GM23338 (cell line): ENCODE measurements at places on chromosomes 12 and 14.

DNA sequence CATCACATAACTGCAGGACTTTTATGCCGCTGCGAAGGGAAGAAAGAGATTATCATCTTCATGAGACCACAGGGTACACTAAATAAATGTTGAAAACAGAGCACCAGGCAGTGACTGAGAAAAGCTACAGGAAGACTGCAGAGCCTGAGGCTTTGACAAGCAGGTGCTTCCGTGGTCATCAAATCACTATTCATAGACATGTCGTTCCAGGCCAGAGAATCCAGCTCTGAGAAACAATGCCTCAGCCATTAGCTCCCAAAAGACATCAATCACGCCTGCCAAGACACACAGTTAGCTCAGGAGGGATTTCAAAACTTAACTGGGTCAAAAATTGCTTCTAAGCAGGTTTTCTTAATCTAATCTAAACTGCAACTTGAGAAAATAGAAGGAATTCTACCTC, 47.2 kb upstream of the GARIN6 start:
- H3K4me3 ChIP-seq = no peak overlapping the region
- H3K27ac ChIP-seq = no peak overlapping the region
- H3K36me3 ChIP-seq = no peaks in the 10 kb centered on the region
- no peaks in the 10 kb centered on the region for H3K27me3 ChIP-seq

GRCh38 chr12:27922531-27923139, 49.9 kb downstream of the PTHLH start:
- no peak for DNase-seq
- no peak overlapping the region for H3K27ac ChIP-seq
- H3K36me3 ChIP-seq = no peaks in the 10 kb centered on the region

DNA sequence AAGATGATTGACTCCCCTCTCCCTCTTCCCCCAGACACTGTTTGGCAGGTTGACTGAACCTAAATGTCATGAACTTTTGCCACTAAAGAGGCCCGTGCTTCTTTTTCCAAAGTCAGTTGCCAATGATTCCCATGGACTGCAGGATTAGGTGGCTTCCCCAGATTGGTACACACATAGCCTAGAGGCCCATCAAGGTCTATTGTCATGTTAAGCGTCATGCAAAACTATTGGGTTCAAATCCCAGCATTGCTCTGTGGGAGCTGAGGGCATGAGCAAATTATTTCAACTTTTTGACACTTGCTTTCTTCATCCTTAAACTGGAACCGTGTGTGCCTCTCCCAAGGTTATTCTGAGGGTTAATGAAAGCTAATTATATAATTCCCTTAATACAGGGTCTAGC, 430.2 kb upstream of the TBX3 start:
- no peaks in the 10 kb centered on the region for H3K36me3 ChIP-seq
- H3K27ac ChIP-seq = no peak overlapping the region
- peak; percentile 14 for DNase-seq

DNA sequence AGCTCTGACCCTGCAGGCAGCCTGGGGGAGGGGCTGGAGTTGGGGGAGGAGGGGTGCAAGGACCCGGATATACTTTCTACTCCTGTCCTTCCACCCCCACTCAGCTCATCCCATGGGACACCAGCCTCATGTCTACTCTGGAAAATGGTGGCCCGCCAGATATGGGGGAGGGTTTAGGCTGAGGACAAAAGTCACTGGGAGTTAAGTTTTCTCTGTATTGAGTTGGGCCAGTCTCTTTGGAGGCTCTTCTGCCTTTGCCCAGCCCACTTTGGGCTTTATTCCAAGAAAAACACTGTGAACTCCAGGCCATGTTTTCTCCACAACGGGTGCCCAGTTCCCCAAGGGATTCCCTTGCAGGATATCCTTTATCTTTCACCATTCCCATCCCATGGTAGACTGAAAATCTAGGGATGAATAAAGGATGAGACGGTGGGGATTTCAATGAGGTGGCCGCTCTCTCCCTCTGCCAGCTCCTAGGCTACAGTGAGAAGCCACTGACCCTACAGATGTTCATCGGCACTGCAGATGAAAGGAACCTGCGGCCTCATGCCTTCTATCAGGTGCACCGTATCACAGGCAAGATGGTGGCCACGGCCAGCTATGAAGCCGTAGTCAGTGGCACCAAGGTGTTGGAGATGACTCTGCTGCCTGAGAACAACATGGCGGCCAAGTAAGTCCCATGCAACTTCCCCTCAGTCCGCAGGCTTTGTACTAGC, 4.9 kb downstream of the NFATC4 start:
- no peaks in the 10 kb centered on the region for H3K36me3 ChIP-seq
- H3K4me1 ChIP-seq = peaks cover 24% of the 10 kb centered on the region
- no peaks in the 10 kb centered on the region for H3K27me3 ChIP-seq
- no peak for DNase-seq
- no peak overlapping the region for H3K27ac ChIP-seq

- DNase-seq = no peak
- no peaks in the 10 kb centered on the region for H3K36me3 ChIP-seq
These were observed 117.1 kb downstream of the KICS2 start for GRCh38 chr12:64105026-64105425.

- no peak overlapping the region for H3K4me3 ChIP-seq
- no peak for DNase-seq
- no peaks in the 10 kb centered on the region for H3K36me3 ChIP-seq
- H3K27me3 ChIP-seq = no peaks in the 10 kb centered on the region
- peaks cover 23% of the 10 kb centered on the region for H3K4me1 ChIP-seq
These were observed 398.6 kb downstream of the ZFP36L1 start for GRCh38 chr14:68394118-68394763.

DNA sequence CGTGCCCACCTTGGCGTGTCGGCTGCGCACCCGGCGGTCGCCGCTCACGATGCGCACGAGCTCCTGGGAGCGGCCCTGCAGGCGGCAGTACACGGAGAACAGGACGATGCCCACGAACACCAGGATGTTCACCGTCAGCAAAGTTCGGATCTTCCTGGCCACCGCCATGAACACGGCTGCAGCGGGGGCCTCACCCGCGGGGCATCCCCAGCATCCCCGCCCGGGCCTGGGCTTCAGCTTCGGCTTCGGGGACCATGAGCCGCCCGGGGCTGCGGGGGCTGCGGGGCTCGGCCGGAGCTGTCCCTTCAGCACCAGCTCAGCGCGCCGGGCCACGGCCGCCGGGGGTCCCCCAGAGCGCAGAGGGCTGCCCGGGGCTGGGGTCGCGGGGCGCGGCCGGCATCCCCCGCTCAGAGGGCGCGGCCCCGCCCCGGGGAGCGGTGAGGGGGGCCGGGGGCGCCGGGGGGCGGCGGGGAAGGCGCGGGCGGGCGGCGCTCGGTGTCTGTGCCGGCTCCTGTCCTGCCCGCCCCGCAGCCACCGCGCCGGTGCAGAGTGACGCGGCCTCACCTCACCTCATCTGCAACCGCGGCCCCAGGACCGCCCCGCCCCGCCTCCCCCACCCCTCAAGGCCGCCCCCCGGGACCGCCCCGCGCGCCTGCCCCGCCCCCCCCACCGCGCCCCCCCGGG, at the start of gene GALNT9:
Gene GALNT9 (minus strand): TSS at position 554 of the 684 bp plus-strand sequence. CDS start 386 bp downstream, at position 168.
- H3K4me1 ChIP-seq = no peaks in the 10 kb centered on the region
- peaks cover 33% of the 10 kb centered on the region for H3K27me3 ChIP-seq
- no peaks in the 10 kb centered on the region for H3K36me3 ChIP-seq
- H3K27ac ChIP-seq = no peak within 1 kb of the TSS

- no peak for DNase-seq
- peaks cover 20% of the 10 kb centered on the region for H3K4me1 ChIP-seq
- no peaks in the 10 kb centered on the region for H3K27me3 ChIP-seq
- no peaks in the 10 kb centered on the region for H3K36me3 ChIP-seq
- no peak overlapping the region for H3K4me3 ChIP-seq
These were observed 54.4 kb downstream of the RASSF9 start for GRCh38 chr12:85781766-85782165.

- no peaks in the 10 kb centered on the region for H3K27me3 ChIP-seq
- H3K4me1 ChIP-seq = no peaks in the 10 kb centered on the region
- no peak overlapping the region for H3K4me3 ChIP-seq
- H3K27ac ChIP-seq = no peak overlapping the region
- H3K36me3 ChIP-seq = no peaks in the 10 kb centered on the region
These were observed 8.6 kb upstream of the DENR start for GRCh38 chr12:122743895-122744525.

DNA sequence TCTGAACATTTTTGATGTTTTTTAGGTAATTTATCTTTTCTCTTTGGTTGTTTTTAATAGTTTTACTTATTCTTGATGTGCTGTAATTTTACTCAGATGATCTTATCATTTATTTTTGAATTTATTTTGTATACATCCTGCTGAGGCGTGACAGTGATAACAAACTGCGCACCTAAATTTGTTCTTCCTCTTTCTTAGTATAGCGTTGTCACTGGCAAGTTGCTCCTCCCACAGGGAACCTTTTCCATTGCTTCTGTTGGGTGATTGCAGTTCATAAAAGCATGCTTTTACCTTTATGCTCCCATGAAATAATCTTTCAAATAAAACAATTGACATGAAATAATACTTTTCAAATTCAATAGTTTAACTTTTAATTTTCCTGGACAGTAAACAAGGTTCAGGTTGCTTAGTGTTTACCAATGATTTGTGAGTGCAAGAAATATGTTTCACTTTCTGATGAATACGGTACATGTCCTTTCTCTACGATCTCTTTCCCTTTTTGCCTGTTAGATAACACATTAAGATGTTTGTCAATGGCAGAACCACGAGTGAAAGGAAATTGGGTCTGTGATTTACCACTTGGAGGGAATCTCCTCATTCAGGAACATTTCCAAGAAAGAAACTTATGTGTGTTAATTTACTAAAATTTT, 223.3 kb downstream of the CCDC91 start:
- H3K27me3 ChIP-seq = no peaks in the 10 kb centered on the region
- H3K4me3 ChIP-seq = no peak overlapping the region
- H3K36me3 ChIP-seq = no peaks in the 10 kb centered on the region
- DNase-seq = no peak

DNA sequence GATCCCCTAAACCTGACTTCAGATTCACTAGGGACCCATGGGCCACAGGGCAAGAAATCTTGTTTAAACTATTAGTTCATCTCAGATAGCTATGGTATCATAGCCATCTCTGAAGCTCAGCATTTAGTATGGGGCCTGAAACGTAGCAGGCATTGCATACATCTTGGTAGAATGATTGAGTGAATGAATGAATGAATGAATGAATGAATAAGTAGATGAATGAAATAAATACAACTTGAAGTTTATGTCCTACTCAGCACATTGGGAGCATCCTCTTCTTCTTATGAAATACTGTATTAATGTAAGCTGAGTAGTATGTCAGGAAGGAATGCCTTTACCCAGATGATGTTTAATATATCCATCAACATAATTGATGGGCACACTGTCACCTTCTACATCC, 175.4 kb upstream of the EEA1 start:
- no peak overlapping the region for H3K4me3 ChIP-seq
- no peaks in the 10 kb centered on the region for H3K27me3 ChIP-seq
- DNase-seq = no peak
- H3K4me1 ChIP-seq = no peaks in the 10 kb centered on the region

GRCh38 chr14:91341334-91341733, 76.3 kb downstream of the CCDC88C start:
- no peaks in the 10 kb centered on the region for H3K27me3 ChIP-seq
- no peak overlapping the region for H3K4me3 ChIP-seq
- H3K27ac ChIP-seq = no peak overlapping the region

GRCh38 chr14:88934351-88934806, 109.9 kb downstream of the TTC8 start:
- no peaks in the 10 kb centered on the region for H3K4me1 ChIP-seq
- H3K36me3 ChIP-seq = no peaks in the 10 kb centered on the region
- H3K4me3 ChIP-seq = no peak overlapping the region
- H3K27me3 ChIP-seq = no peaks in the 10 kb centered on the region
- DNase-seq = no peak

DNA sequence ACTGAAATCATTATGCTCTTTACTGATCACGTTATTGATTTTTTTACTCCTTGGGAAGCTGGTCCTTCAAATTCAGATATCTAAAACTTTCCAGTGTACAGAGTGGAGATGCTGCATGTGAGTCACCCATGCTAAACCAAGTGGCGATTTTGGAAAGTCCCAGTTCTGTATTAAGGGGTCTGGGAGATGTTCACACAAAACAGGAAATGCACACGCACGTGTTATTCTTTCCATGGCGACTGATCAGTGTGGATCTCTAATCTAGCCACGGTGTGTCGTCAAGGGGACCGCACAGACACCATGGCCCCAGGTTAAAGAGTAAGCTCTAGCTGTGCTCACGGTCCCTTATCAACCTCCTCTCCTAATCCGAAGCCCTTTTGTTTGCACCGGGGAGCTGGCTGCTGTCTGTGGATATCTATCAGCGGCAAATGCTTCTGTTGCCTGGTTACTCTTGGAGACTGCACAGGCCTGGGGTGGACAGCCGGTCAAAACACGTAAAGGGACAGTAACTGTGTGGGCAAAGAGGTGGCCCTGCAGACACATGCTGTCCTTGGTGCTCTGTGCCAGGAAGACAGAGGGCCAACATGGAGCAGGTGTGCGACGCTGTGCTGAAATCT, 96.6 kb downstream of the RIMBP2 start:
- H3K4me1 ChIP-seq = no peaks in the 10 kb centered on the region
- no peaks in the 10 kb centered on the region for H3K27me3 ChIP-seq
- no peak overlapping the region for H3K4me3 ChIP-seq
- no peak overlapping the region for H3K27ac ChIP-seq
- DNase-seq = no peak

DNA sequence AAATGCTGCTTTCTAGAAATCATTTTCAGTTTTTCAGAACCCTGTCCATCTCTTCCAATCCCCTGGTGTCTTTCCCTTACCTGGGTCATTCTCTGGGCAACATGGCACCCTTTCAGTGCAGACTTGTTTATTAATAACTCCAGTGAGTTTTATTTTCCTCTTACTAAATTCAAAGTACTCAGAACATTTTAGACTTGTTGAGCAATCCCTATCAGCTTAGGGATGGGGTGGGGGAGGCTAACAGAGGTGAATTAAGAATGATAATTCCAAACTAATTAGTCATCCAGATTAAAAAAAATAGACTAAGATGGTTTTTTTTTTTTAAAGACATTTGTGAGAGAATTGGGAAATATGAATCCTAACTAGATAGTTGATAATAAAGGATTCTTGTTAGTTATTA, 10.7 kb downstream of the GPRC5A start:
- H3K4me3 ChIP-seq = no peak overlapping the region
- H3K27me3 ChIP-seq = no peaks in the 10 kb centered on the region
- no peak for DNase-seq
- H3K27ac ChIP-seq = no peak overlapping the region

- no peak for DNase-seq
These were observed 75.3 kb downstream of the TMCC3 start for GRCh38 chr12:94575024-94575423.
